Smooth muscle cell of the brain vasculature (primary cell): ENCODE measurements at places on chromosomes 1 and 21.
A peak's percentile ranks its signal among the peaks of the same experiment; 100 is the strongest.

DNA sequence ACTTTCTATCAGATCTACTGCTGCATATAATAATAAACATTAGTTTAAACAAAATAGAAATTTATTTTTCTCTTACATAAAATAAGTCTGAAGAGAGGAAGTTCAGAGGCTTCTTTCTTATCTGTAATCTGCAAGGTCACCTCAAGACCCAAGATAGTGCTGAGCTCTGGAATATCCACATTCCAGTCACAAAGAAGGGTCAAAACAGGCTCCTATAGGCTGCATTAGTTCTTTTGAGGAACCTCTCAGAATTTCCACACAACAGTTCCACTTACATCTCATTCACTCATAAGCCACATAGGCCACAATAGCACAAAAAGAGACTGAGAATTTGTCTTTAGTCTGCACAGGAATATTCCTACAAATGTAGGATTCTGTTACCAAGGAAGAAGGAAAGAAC lies 15.4 kb downstream of the DYNLT5 start:
- DNase-seq = no peak

- no peak for DNase-seq
Observed at GRCh38 chr1:76269155-76269554, 194.6 kb downstream of the ST6GALNAC3 start.

- DNase-seq = no peak
Observed at GRCh38 chr1:11558276-11558675, 79.3 kb downstream of the DISP3 start.

DNA sequence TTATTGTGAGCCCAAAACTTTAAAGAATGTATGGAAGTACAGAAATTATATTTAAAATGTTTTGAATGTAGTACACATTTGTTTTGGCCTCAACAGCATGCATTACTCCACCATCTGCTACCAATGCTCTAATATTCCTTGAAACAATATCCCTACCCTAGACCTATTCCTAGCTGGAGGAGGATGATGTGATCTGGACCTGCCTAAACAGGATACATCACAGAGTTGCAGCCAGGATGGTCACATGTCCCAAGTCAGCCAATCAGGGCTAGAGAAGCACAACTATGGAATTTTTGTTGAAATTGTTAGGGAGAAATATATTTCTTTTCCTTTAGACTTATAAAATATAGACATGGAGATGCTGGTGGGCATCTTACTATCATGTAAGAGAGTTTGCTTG lies 623.3 kb upstream of the NR5A2 start:
- no peak for DNase-seq

- DNase-seq = no peak
Observed at GRCh38 chr21:29256126-29256910, 42.4 kb upstream of the BACH1 start.

DNA sequence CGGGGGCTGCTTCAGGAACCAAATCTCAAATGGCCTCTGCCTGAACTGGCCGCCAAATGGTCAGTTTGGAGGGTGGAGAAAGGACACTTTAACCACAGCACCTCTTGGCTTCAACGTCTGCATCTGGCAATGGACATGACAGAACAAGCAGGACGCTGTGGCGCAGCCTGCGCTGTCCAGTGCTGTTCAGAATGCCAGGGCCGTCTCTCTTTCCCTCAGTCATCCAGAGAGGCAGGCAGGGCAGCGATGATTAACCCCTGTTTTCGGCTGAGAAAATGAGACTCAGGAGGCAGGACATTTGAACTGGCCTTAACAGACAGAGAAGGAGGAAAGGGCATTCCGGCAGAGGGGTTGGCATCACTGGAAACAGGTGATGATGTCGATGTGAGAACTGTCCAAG lies 48.6 kb downstream of the GLIS1 start:
- no peak for DNase-seq

GRCh38 chr1:244381878-244382565 lies 69.7 kb downstream of the ADSS2 start:
- peak; percentile 29 for DNase-seq

DNA sequence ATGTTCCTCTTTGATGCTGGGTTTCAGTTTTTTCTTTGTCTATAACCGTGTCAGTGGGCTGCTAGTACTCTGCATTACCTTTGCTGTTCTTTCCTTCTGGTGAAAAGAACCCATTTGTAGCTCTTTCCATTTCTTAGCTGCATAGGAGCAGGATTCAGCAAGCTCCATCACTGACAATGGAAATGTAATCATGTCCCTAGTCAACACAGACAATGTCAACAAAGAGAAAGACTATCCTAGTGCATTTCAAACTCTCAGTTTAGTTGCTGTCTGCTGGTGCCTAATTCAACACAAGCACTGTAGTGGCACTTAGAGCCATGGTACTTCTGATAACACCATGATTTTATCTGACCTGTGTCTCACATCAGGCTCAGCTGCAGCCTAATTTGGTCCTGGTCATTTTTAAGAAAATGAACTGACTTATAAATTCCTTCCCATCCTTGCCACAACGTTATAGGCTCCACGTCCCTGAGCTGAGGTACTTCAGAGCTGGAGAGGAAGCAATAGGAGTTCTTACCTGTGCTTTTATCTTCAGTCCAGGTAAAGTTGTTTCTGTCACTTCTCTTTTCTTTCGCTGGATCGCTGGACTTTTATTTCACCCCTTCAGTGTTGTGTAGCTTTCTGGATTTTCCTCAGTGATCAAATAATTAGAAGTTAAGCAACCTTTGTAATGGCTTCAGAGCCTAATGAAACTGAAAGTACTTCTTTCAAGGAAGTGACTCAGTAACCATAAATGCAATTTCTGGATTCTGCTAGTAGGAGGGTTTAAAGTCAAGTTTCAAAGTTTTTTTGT lies at the start of gene GBP3:
Gene GBP3 (minus strand): TSS at position 700 of the 793 bp plus-strand sequence. CDS start 2,145 bp downstream, outside the sequence.
- peak; percentile 36 for DNase-seq
